Cardiac fibroblast (primary cell): ENCODE measurements at places on chromosomes 1 and 21.
A peak's percentile ranks its signal among the peaks of the same experiment; 100 is the strongest.

- DNase-seq = peak; percentile 87
Observed at GRCh38 chr1:42484382-42484781, 21.3 kb downstream of the CCDC30 start.

- peak; percentile 38 for DNase-seq
Observed at GRCh38 chr1:186225096-186225495, 150.0 kb downstream of the TPR start.

DNA sequence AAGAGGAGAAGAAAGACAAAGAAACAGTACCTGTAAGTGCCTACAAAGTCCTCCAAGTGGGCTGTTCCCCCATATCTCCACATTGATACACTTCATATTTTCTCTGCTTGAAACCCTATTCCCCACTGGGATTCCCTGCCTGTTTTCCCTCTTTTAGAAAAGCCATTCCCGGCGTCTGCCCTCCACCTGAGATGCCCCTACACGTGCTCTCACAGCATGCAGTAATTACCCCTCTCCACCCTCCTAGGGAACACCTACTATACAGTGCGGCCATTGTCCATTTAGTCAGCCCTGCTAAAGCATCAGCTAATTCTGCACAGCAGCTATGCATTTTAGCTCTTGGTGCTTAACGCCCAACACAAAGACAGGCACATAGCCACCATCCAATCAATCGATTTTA, 135.7 kb upstream of the TIAM1 start:
- DNase-seq = no peak

- DNase-seq = no peak
Observed at GRCh38 chr1:101959456-101959855, 37.3 kb downstream of the OLFM3 start.

DNA sequence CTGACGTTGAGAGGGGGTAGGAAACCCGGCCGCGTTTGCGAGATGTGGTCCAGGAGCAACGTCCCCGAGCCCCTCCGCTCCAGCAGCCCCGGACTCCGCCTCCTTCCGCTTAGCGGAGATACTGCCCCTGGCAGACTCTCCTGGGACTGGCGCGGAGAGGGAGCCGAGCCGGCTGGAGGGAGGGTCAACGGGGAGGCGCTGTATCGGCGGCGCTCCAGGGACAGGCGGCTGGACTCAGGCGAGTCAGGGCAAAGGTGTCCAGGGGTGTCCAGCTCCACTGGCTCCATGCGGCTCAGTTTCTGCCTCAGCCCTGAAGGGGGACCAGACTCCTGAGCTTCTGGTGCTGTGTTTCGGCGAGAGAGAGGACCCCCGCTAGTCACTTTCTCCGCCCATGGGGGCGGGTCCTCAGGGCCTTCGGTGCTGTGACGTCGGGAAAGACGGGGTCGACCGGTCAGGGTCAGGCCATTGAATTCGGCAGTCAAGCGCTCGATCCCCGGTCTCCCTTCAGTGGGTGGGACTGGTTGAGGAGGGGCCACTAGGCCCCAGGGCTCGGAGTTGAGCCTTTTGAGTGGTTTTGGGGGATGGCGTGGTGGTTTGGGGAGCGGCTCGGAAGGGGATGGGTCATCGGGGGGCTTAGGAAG, 2.8 kb upstream of the LIX1L start:
- peak; percentile 76 for DNase-seq

GRCh38 chr21:31612894-31613785, 46.4 kb upstream of the SOD1 start:
- peak; percentile 7 for DNase-seq
